GM12878 (cell line): ENCODE measurements at places on chromosomes 4 and X.

GRCh38 chr4:159946983-159947615 lies 844.2 kb downstream of the RAPGEF2 start:
- DNase-seq = peak; percentile 2

DNA sequence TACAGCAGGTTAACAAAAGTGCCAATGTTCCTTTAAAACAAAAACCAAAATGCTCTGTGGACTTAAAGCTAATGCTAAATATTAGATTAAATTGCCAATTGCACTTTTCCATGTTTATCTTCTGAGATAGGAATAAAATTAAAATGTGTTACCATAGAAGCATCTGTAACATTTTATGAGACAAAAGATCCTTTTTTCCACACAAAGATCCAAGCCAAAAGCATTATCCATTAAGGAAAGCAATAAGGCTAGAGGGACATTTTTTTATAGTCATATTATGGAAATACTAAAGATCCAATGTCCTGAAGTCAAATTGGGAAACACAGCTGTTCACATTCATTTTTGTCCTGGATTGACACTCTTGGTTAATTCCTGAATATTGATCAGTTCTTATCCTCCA lies 73.6 kb downstream of the PALLD start:
- no peak for DNase-seq

DNA sequence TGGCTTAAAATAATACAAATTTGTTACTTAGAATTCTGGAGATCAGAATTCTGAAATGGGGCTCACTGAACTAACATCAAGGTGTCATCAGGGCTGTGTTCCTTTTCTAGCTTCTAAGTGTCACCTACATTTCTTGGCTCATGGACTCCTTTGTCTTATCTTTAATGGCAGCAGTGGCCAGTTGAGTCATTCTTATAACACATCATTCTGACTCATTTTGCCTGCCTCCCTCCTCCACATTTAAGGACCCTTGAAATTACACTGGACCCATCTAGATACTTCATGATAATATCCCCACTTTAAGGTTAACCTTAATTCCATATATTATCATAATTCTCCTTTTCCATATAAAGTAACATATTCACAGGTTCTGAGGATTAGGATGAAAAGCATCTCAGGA lies 215.9 kb downstream of the GUCY2F start:
- no peak for DNase-seq

DNA sequence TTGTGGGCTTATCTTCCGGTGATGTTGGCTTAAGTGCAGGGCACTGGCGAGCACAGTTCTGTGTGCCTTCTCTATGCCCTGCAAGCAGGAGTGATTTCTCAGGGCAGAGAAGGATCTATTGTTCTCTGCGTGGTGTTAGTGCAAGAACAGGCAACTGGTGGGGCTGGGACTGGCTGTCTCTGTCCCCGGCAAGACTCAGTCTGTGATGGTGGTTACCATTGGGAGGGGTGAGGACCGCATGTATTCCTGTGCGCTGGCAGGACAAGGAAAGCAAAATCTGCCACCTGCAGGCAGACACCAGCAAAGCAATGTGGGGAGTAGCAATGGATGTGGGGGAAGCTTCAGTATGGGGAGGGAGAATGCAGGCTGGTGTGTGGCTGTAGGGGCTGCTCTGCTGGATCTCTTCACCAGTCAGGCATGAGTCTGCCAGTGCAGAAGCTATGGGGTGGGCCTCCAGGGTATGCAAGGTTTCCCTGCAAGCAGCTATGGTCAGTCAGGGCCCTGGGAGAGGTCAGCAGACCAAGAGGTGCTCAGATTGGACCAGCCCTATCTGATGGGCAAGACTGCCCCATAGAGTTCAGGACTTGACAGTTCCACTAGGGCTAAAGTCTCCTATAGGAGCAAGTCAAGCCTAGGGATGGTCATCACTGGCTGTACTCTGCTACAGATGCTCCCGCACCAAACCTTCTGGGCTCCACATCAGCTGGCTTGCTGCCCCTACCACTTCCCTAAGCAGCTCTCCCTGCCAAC lies 16.8 kb downstream of the PF4 start:
- DNase-seq = no peak

DNA sequence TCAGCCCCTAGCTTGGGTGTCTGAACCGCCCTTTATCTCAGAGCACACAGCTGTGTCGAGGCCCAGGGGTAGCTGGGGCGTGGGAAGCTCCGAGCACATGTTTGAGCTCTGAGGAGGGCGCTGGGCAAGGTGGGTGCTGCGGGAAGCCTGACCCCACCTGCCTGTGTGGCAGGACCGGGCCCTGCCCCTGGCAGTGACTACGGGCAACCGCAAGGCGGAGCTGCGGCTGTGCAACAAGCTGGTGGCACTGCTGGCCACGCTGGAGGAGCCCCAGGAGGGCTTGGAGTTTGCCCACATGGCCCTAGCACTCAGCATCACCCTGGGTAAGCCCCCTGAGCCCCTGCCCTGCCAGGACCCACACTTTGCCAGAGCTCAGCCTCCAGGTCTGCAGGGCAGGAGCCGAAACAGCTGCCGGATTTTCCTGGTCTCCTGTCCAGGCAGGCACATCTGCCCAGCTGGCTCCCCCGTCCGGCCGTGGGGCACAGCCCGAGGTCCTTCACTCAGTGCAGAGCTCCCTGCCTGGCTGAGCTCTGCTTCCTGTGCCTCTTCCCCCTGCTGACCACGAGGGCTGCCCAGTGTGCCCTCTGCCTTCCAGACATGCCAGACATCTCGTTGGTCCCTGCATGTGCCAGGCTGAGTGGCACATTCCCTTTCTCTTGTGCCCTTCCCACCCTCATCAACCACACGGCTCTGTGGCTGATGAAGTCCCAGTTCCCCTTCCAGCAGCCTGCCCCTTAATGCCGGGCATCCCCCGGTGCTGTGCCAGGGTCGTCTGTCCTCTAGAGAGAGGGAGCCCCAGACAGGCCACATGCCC lies 33.2 kb upstream of the HTRA3 start:
- DNase-seq = no peak

GRCh38 chrX:25742334-25742733 lies 395.8 kb upstream of the MAGEB18 start:
- DNase-seq = no peak

GRCh38 chr4:74397748-74398426 lies 32.9 kb downstream of the EREG start:
- no peak for DNase-seq

- no peak for DNase-seq
These were observed 83.8 kb upstream of the MAML3 start for GRCh38 chr4:140237616-140238350.

DNA sequence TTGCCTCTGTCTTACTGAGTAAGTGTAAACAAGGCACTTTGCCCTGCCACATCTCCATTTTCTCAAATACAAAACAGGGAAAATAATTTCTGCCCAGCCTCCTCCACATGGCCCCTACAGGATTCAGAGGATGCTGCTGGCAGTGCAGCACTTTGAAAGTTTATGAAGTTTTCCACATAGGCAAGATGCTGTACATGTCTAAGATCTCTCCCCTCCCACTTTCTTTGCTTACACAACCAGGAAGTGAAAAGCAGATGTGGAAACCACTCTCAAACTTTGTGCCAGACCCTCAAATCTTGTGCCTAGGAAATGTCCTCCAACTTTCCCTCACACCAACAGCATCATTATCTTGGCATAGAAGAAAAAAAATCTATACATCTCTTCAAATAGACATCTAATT lies 257.0 kb upstream of the LDB2 start:
- no peak for DNase-seq

- no peak for DNase-seq
These were observed 59.5 kb upstream of the TADA2B start for GRCh38 chr4:6983544-6984142.

DNA sequence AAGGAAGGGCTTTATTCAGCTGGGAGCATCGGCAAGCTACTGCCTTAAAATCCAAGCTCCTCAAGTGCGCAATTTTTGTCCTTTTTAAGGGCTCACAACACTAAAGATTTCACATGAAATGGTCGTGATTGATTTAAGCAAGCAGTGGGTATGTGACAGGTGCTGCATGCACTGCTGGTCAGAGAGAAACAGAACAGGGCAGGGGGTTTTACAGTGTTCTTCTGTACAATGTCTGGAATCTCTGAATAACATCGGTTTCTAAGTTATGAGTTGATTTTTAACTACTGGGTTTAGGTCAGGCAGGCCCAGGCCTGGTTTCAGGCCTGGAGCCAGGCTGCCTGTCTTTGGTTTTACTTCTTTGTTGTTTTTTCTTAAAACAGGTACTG lies 6.0 kb downstream of the UGT2B17 start:
- no peak for DNase-seq

DNA sequence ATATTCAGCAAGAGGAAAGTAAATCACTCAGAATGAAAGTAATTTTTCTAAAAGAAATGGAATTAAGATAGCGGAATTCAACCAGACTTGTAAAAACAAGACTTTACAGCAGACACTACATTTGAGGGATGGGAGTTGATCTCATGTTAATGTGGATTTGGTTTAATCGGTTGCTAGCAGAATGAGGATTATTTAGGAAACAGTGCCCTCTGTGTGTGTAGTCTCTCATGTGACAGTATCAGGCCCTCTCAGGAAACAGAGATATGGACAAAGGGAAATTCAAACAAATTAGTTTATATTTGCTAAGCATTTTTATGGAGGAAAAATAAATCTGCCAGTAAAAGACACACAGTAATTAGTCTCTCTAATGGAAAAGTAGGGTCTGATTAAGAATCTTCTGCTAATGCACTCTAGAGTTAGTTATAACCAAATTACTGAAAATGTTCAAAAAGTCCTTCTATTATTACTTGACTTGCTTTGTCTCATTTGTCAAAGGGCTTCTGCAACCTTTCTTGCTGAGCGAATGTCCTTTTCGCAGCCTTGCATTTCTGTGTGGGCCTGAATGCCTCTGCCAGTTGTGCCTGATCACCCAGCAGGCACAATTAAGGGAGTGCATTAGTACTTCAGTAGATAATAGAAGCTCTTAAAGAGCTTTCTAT lies 1282.3 kb upstream of the TENM3 start:
- no peak for DNase-seq

- DNase-seq = no peak
These were observed 175.6 kb downstream of the PPP3CA start for GRCh38 chr4:101171747-101172146.

DNA sequence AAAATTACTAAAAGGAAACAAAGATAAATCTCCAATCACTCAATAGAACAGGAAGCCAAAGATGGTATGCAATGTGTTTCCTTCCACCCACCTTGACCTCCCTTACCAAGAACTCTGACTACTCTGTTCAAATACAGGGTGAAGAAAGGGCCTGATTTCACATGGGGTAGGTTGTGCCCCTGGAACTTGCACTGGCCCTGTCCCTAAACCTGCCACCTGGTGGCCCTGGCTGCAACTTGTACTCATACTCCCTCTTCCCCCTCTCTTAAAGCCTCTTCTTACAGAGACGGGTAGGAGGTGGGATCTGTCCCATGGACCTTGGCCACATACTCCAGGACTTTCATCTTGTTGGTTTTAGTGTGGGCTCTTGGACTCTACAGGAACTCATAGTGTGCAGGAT lies 17.3 kb upstream of the TMEM185A start:
- no peak for DNase-seq

- DNase-seq = no peak
These were observed 62.0 kb downstream of the CNGA2 start for GRCh38 chrX:151796576-151796975.

GRCh38 chrX:38666909-38667308 lies 105.6 kb downstream of the TSPAN7 start:
- DNase-seq = no peak

DNA sequence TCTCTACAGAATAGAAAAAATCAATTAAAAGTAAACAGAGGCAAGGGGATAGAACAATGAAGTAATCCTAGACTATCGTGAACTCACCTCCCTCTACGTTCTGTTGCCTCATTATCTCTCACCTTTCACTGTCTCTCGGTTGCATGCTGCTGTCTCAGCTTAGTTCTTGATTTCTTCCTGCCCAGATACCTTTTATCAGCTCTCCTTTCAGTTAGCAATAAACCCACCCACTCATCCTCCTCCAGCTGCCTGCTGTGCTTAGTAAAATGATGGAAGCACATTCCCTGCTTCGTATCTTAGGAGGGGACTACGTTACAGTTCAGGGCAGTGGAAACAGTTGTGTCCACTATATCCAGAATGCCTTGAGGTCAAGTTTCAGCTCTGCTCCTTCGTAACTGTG lies 1709.5 kb upstream of the AGA start:
- DNase-seq = no peak

DNA sequence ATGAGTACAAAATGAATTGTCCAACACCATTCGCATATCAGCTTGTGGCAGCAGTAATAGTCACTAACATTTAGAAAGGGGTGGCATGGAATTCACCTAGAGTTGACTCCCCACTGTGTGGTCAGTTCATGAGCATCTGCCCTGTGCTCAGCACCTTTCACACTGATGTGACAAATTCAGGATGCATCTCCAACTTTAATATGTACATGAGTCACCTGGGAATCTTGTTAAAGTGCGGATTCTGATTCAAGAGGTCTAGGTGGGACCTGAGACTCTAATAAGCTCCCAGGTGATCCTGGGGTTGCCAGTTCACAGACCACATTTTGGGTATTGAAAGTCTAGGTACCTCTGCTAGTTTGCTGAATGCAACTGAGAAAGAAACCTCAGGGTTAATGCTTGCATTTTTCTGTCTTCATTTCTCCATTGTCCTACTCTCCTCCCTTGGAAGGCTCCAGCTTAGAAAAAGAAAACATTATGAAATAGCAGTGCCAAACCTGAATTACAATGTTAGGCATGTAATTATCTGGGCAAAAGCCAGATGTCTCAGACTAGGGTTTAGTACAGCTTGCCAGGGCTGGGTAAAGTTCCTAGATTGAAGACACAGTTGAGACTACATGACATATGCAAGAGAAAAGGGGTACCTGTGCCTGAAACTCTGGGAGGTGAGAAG lies 32.7 kb downstream of the TMSB4X start:
- no peak for DNase-seq

GRCh38 chr4:131509521-131509920 lies 1639.6 kb upstream of the PCDH10 start:
- DNase-seq = no peak

- no peak for DNase-seq
These were observed 442.4 kb upstream of the BOD1L1 start for GRCh38 chr4:14069886-14070285.

DNA sequence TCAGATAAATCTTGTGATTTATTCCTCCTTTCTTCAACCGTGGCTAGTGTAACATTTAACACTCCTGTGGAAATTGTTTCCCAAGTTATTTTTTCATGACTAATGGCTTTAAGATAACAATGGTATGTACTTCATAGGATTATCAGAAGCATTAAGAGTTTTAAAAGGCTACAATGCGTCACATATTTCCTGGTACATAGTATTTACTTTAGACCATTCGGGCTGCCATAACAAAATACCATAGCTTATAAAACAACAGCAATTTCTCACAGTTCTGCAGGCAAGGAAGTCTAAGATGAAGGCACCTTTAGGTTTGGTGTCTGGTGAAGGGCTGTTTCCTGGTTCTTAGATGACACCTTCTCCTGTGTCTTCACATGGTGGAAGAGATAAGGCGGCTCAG lies 158.6 kb downstream of the PAPSS1 start:
- DNase-seq = no peak

- no peak for DNase-seq
These were observed 169.3 kb upstream of the FRMPD4 start for GRCh38 chrX:11968991-11969390.

- peak; percentile 86 for DNase-seq
These were observed 149.7 kb downstream of the RRAGB start for GRCh38 chrX:55867181-55867651.
